ENCODE measurements at places on chromosomes 1 and 21. TPM values are rescaled to one million over a fixed set of nuclear protein-coding genes. Genes with fewer than 3 reads are reported as not detected.

The SERPINC1 gene
- total RNA-seq, result 0.17 TPM

The GBP5 gene
- total RNA-seq, result 0.17 TPM

The EDARADD gene
- under 0.01 TPM for total RNA-seq

The SEMA6C gene
- total RNA-seq, result 1.2 TPM

The CXADR gene
- total RNA-seq, result 1.2 TPM

The GJB5 gene
- not detected for total RNA-seq

The LINGO4 gene
- total RNA-seq, result not detected

The BARHL2 gene
- total RNA-seq, result not detected

The YRDC gene
- total RNA-seq, result 11.1 TPM

The SYDE2 gene
- total RNA-seq, result 4.9 TPM

The NPHP4 gene
- 7.6 TPM for total RNA-seq

The AMY2A gene
- not detected for total RNA-seq

The KIAA1614 gene
- 9.6 TPM for total RNA-seq

The EXO1 gene
- total RNA-seq, result 14.7 TPM

The ANKRD35 gene
- total RNA-seq, result 5.5 TPM

The PDZK1 gene
- total RNA-seq, result 1.3 TPM

The TMEM52 gene
- 0.15 TPM for total RNA-seq

The ZBED6 gene
- total RNA-seq, result 13.7 TPM

The FMOD gene
- 1.6 TPM for total RNA-seq

The TNNT2 gene
- not detected for total RNA-seq

The GABRD gene
- total RNA-seq, result not detected

The VHLL gene
- total RNA-seq, result not detected

The AGMAT gene
- total RNA-seq, result 0.99 TPM

The SMPDL3B gene
- not detected for total RNA-seq

The SH2D5 gene
- 4.2 TPM for total RNA-seq

The ZFP69B gene
- total RNA-seq, result 2.2 TPM

The OR2L3 gene
- total RNA-seq, result not detected

The NBPF6 gene
- not detected for total RNA-seq

The GBP3 gene
- 28.8 TPM for total RNA-seq

The LIPI gene
- not detected for total RNA-seq

The OR6P1 gene
- total RNA-seq, result not detected

The PAQR6 gene
- 0.66 TPM for total RNA-seq

The FMN2 gene
- 13.8 TPM for total RNA-seq

The LCA5L gene
- 0.66 TPM for total RNA-seq

The IL19 gene
- not detected for total RNA-seq

The OR2L8 gene
- total RNA-seq, result not detected

The COG2 gene
- total RNA-seq, result 22.8 TPM

The ESPN gene
- total RNA-seq, result under 0.01 TPM

The FAM177B gene
- total RNA-seq, result not detected
